Astrocyte (in vitro differentiated cells and primary cell): ENCODE measurements at places on chromosomes 5 and 9.

DNA sequence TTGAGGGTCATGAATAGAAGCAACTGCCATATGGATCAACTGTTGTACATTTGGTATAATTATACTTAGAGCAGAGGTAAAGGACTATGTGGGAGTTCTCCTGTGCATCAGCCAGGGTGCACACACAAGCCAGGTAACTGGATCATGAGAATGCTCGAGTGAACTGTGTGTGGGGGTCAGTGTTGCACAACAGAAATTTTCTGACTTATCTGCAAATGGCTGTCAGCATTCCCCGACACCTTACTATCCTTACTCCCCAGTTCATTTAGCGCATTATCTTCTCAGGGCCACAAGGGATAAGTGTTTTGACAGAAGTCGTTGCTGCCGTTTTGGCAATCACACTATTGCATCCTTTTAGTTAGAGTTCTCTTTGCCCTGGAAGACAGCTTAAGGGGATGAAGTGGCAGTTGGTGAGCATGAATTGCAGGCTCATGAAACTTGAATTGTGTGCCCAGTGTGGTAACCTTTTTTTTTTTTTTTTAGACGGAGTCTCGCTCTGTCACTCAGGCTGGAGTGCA, 1.7 kb downstream of the CANX start:
- peak; percentile 16 for DNase-seq

GRCh38 chr9:122350577-122351355, 20.1 kb upstream of the PTGS1 start:
- DNase-seq: no peak

GRCh38 chr9:114278356-114278755, 44.5 kb upstream of the ORM1 start:
- no peak for DNase-seq

- peak; percentile 58 for DNase-seq
Observed at GRCh38 chr9:108784998-108785397, 70.8 kb downstream of the ACTL7B start.

- peak; percentile 82 for DNase-seq
Observed at GRCh38 chr5:125083981-125084380, 337.5 kb upstream of the ZNF608 start.

DNA sequence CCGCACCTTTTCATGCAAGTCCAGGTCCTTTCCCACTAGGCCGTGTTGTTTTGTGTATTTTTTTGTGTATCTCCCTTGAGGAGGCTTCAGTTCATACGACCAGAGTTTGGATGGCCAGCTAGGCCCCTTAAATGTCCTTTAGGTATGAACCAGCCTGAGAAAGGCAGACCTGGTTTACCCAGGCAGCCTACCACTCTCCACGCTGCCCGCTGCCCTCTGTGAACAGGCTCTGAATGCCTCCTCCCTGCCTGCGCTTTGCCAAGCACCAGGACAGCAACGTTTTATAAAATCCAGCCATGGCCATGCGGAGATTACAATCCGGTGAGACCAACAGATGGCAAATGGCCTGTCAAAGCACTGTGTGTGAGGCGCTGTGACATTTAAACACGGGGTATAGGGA, 626 bp upstream of the CLTB start:
- DNase-seq: no peak

GRCh38 chr5:117496801-117497200, 922.2 kb upstream of the SEMA6A start:
- no peak for DNase-seq

- DNase-seq: no peak
Observed at GRCh38 chr5:52809884-52810283, 22.2 kb downstream of the ITGA1 start.
